ENCODE measurements at places on chromosomes 2 and 18.

DNA sequence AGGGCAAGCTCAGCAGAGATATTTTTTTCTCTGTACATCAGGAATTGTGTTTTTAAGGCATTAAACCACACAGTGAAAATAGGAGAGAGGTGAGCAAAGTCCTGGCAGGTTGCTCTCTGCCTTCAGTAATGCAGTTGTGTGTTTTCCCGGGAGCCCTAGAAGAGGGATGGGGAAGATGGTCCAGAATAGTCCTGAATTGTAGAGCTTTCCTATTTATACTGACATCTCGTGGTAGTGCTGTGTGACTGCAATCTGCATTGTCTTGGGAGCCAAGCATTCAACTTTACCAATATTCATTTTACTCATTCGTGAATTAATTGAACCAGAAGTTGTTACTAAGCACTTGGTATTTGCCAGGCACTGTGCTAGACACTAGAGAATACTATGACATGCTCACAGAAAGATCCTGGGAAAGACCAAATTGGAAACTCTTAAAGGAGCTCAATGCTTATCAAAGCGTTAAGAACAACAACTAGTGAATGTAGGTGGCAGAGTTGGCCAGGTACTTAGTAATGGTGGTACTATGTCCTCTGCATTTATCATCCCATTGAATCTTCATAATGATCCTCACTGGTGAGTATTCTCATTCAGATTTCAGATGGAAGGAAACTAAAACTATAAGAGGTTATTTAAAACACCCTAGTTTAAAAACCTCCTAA is 214.6 kb downstream of the TRIB2 start:
- H3K36me3 ChIP-seq, result no peaks in the 10 kb centered on the region
- H3K4me3 ChIP-seq, result no peak overlapping the region
- peaks cover 29% of the 10 kb centered on the region for H3K4me1 ChIP-seq
- H3K27ac ChIP-seq, result no peak overlapping the region
- no peak for DNase-seq

DNA sequence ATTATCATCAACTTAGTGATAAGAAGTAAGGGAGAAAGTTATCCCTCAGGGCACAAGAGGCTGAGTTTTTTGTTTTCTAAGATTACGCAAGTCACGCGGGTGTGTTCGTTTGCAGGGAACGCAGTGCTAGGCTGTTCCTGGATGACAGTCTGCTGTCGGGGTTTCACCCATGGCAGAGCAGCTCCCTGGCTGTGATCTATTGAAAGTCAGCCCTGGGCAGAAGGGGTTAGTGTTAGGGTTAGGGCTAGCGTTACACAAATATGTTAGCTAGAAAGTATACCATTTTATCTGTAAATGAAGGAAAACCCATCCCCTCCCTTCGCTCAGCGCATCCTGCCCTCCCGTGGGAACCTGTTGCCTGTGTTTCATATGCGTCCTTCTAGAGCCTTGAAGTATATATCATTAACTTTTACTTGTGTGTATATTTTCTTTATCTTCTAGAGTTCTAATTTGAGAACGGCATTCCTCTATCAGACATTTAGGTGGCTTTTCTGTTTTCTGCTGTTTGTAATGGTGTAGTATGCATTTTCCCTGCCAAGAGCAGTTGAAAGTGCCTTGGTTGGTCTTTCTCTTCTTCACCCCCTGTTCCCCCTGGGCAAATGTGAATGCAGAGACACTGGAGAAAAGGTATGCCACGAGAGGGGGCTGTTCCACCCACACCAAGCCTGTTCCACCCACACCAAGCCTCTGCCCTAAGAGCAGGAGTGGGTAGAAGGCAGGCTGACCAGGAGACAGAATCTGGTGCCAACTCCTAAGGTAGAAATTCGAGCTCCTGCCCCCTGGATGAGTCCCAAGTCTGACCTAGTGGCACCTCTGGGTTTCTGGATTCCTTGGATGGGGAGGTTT is 47.0 kb downstream of the ARMC9 start:
- no peaks in the 10 kb centered on the region for H3K36me3 ChIP-seq

GRCh38 chr2:233841183-233841582 is 13.2 kb downstream of the HJURP start:
- DNase-seq, result no peak
- H3K4me3 ChIP-seq, result no peak overlapping the region
- no peaks in the 10 kb centered on the region for H3K36me3 ChIP-seq
- H3K27me3 ChIP-seq, result no peaks in the 10 kb centered on the region
- peaks cover 7% of the 10 kb centered on the region for H3K4me1 ChIP-seq

- no peaks in the 10 kb centered on the region for H3K4me1 ChIP-seq
- no peak overlapping the region for H3K27ac ChIP-seq
- H3K36me3 ChIP-seq, result no peaks in the 10 kb centered on the region
Observed at GRCh38 chr2:71620116-71620515, 166.8 kb downstream of the DYSF start.

DNA sequence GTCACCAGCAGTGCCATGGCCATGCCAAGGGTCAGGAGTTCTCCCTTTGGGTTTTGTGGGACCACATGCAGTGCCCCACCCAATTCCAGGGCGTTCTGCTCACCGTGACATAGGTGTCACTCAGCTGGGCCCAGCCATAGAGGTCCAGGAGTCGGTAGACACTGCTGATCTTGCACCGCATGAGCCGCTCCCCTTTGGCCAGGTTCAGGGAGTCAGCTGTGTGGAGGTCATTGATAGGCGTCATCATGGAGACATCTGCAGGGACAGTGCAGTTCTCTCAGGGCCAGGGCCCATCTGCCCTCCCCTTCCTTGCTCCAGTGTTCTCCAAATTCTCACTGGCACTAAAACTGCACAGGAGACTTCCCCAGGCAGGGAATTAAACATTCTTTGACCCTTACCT is 71.9 kb downstream of the ADD2 start:
- peaks cover 2% of the 10 kb centered on the region for H3K36me3 ChIP-seq
- H3K27ac ChIP-seq, result no peak overlapping the region
- H3K27me3 ChIP-seq, result peaks cover 51% of the 10 kb centered on the region
- no peak overlapping the region for H3K4me3 ChIP-seq

DNA sequence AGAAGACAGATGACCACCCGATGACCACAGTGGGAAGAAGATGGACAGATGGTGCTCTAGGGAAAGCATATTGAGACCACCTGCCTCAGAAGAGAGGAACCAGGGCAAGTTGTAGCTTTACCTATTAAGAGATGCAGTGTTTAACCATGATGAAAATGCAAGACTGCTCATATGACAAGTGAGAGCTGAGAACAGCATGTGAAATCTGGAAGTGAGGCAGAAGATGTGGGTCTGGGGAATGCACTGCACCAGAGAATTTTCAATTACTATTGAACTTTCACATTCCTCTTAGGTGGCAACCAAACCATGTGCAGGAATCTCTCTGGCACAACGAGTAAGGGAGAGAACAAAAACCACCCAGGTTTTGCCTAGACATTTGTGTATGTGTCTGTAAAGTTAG is 184.8 kb upstream of the CRIM1 start:
- no peaks in the 10 kb centered on the region for H3K4me1 ChIP-seq
- DNase-seq, result no peak
- no peaks in the 10 kb centered on the region for H3K36me3 ChIP-seq
- no peak overlapping the region for H3K4me3 ChIP-seq
- no peak overlapping the region for H3K27ac ChIP-seq

DNA sequence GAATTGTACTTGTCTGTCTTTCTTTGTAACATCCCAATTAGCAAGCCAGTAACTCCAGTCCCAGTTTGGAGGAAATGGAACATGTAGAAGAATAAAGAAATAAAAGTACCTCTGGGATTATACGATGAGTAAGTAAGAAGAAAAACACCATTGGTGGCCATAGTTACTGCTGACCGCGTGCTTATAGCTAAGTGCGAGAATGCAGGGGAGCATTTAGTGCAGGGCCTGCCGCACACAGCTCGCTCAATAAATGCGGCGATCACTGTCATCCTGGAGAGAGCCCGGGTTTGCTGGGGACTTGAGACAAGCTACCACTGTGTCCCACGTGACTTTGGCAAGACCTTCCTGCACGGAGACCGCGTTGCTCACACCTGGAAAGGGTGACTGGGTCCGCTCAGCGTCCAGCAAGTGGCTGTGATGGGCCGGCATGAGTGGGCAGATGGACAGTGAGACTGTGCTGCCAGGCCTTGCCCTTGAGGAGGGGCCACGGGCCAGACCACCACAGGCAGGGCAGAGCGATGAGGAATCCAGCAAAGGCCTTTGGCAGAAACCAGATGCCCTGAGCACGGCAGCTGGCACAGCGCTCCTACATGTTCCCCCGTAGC is 54.8 kb downstream of the ADI1 start:
- no peak overlapping the region for H3K27ac ChIP-seq
- peaks cover 6% of the 10 kb centered on the region for H3K4me1 ChIP-seq
- no peaks in the 10 kb centered on the region for H3K27me3 ChIP-seq
- H3K36me3 ChIP-seq, result peaks cover 5% of the 10 kb centered on the region
- no peak for DNase-seq

- no peak overlapping the region for H3K4me3 ChIP-seq
- no peaks in the 10 kb centered on the region for H3K4me1 ChIP-seq
- peaks cover 3% of the 10 kb centered on the region for H3K36me3 ChIP-seq
- peaks cover 38% of the 10 kb centered on the region for H3K27me3 ChIP-seq
- no peak for DNase-seq
Observed at GRCh38 chr2:200756618-200757321, 54.9 kb upstream of the BZW1 start.

GRCh38 chr2:123715467-123715982 is 309.6 kb upstream of the CNTNAP5 start:
- H3K4me3 ChIP-seq, result no peak overlapping the region
- no peaks in the 10 kb centered on the region for H3K36me3 ChIP-seq
- no peak for DNase-seq
- no peak overlapping the region for H3K27ac ChIP-seq

GRCh38 chr2:19664646-19665045 is 237.1 kb downstream of the TTC32 start:
- no peak for DNase-seq
- H3K4me3 ChIP-seq, result no peak overlapping the region
- H3K27me3 ChIP-seq, result peaks cover 29% of the 10 kb centered on the region
- H3K27ac ChIP-seq, result no peak overlapping the region
- H3K36me3 ChIP-seq, result peaks cover 2% of the 10 kb centered on the region

All from T-helper 17 cell (primary cell).